Suppressor macrophage treated with lipopolysaccharide for 4 hours (primary cell): ENCODE measurements at places on chromosomes 13 and 19.

- DNase-seq, result no peak
These were observed 31.5 kb upstream of the IRS2 start for GRCh38 chr13:109817591-109818535.

DNA sequence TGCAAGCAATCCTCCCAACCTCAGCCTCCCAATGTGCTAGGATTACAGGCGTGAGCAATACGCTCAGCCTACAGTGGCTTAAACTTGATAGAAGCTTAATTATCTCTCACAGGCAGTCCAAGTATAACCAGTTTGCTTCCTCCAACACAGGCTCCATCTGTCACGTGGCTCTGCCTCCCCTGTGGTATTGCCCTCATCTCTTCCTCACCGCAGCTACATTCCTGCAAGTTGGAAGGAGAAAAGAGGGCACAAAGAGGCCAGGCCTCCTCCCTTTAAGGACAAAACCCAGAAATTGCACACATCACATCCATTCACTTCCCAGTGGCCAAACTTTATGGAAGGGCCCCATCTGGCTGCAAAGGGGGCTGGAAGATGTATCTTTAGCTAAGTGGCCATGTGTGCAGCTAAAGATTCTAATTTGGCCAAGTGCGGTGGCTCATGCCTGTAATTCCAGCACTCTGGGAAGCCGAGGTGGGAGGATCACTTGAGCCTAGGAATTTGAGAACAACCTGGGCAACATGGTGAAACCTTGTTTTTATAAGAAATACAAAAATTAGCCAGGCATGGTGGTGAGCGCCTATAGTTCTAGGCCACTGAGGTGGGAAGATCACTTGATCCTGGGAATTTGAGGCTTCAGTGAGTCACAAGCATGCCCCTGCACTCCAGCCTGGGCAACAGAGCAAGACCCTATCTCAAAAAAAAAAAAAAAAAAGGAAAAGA is 3.1 kb upstream of the SDHAF1 start:
- no peak for DNase-seq

GRCh38 chr19:45311621-45312020 is 11.1 kb downstream of the CKM start:
- peak; percentile 31 for DNase-seq

DNA sequence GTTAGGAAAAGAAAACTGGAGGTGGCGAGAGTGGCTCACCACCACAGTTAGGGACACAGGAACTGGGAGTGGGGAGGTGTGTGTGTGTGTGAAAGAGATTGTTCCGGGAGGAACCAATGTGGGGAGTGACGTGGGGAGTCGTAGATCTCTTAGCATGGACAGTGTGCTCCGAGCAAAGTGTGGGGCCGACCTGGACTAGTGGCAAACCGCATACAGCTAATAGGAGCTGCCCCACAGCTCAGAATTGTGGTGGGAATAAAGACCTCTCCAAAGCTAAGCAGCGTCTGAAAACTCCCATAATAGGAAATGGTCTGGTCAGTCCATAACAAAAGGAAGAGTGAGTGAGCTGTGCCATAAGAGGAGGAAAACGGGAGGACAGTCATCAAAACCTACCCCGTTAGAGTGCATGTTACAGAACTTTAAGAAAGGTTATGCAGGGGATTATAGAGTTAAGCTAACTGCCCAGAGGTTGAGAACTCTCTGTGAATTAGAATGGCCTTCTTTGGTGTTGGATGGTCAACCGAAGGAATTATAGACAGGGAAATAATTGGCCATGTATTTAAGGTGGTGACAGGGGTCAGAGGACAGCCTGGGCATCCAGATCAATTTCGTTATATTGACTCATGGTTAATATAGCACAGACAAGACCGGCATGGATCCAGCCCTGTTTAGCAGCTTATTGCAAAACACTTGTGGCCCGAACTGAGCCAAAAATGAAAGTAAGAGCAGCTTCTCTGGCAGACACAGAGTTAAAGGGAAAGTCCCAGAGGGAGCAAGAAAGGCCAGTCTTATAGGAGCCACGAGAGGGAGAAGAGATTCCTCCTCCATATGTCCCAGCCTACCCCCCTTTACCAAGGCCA is 8.9 kb upstream of the SLC15A1 start:
- DNase-seq, result peak; percentile 59

DNA sequence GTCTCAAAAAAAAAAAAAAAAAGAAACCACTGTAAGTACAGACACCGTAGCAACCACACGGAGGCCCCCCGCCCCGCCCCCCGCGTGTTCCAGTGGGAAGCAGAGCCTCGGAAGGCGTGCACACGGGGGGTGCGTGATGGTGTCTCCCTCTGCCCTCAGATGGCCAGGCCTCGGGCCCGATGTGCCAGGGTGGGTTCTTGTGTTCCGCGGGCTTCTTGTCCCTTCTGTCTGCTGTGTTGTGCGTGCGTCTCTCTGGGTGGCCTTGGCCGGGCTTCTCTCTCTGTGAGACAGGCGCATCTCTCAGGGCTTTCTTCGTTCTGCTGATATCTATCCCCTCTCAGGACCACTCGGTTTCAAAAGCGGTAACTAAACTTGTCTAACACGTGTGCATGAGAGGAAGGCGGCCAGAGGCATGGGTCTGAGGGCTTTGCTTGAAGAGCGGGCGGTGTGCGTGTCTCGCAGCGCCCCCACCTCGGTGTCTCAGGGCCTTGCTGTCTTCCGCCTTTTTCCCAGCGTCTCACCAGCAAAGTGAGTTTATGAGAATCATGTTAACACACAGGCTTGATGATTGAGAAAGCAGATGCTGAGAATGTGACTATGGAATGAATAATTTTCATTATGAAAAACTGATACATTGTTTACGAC is 12.6 kb downstream of the ATP11A start:
- DNase-seq, result no peak

GRCh38 chr19:39728040-39728439 is 9.8 kb downstream of the CLC start:
- DNase-seq, result no peak

- DNase-seq, result peak; percentile 56
These were observed 36.7 kb downstream of the DOCK9 start for GRCh38 chr13:98941126-98941525.

DNA sequence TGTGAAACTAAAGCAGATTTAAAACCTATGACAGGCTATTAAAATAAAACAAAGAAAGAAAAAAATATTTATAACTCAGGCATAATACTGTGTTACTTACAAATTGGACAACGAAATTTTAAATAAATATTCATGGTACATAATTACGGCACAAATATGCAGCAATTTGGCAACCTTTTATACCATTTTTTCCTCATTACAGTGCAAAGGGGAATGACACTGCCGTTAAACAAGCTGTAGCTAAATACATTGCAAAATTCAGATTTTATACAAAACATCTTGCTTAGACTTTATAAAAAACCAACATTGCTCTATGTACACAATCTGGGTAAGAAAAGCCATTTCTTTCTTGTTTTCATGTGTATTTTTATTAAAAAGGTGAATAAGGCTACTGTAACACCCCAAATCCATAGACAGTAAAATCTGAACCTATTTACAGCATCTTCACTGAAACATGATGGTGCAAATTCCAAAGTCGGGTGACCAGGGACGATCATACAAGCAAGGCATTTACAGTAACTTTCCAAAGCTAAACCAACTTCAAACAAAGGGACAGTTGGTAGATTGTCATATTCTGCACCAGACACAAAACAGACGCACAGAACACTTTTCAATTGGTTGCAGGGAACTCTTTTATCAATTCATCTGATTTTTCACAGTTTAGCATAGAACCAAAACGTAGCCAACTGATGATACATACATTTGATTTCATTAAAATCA is 45.5 kb downstream of the EFNB2 start:
- no peak for DNase-seq

DNA sequence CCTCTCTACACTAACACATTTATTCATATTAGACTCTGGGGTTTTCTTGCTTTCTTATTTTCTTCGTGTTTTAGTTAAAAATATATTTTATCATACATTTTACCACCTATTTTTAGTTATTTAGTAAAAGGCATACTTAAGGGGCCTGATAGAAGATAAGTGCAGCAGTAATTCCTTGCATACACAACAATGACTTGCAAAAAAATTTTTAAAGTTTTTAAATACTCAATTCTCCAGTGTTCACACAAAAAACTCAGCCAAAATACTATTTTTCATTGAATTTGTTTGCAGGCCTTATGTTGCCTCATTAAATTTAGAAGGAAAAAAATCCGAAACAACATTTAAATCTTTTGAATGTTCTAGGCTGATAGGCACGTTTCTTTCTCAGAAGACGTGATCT is 2431.7 kb downstream of the PCDH9 start:
- DNase-seq, result no peak

- DNase-seq, result no peak
These were observed 104.4 kb downstream of the ZNF486 start for GRCh38 chr19:20271215-20271926.

GRCh38 chr13:20363172-20363571 is 131.1 kb upstream of the GJB6 start:
- no peak for DNase-seq

DNA sequence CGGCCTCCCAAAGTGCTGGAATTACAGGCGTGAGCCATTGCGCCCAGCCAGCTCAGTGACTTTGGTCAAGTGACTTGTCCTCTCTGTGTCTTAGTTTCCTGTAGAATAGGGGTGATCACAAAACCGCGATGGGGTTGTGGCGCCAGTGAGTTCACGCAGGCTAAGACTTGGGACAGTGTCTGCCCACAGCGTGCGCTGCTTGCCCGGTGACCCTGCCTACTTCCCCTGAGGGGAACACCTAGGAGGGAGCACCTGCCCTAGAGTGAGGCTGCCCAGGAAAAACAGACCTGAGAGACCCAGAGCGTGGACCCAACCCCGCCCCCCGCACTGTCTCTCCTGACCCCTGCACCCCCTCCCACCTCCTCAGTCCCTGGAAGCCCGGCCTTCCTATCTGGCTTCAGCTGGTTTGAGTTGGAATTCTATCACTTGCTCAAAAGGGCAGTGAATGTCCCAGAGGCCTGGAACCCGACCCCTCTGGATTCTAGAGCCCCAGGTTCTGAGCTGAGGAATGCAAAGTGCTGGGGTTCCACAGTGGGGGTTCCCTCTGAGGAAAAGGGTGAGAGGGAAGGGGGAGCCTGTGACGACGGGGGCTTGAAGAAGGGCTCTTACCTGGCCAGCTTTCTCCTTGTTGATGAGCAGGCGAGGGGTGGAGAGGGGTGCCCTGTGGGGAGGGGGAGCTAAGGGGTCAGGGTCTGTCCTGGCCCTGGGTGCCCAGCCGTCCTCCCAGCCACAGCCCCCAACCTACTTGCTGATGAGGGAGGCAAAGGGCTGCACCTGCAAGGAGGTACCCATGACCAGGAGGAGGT is 2.2 kb upstream of the RINL start:
- no peak for DNase-seq

- no peak for DNase-seq
These were observed 22.8 kb downstream of the RASA3 start for GRCh38 chr13:114109641-114110041.

DNA sequence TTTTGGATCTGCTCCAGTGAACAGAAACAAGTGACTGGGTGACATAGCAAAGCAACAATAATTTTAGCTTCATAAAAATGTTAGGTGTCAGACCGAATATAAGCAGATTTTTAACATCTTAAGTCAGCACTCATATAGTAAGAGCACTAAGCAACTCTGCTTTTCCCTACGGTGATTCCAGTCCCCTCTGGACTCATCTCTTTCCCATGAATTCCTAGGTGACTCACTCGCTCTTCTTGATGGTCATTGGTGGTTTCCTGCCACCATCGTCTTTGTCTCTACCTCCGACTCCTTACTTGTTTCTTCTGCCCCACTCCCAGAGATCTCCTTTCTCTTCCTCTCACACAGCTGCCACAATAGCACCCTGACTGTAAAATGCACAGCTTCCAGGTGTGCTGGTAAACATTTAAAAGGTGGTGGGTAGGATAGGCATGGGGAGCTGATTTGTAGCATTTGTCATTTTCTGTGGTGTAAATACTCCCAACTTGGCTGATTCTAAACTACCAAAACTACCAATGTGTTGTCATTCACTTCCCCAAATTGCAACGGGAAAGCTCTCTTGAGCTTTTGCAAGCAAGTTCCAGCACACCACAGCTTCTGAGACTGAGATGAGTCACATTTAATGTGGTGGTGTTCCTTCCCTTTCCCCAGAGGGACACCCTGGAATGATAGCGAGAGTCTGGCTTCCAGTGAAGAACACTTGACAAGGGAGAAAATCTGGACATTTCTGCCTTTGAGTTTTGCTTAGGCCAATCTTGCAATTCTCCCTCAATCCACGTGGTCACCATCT is 42.8 kb upstream of the CLDN10 start:
- peak; percentile 90 for DNase-seq

- peak; percentile 70 for DNase-seq
These were observed 9.9 kb upstream of the MKNK2 start for GRCh38 chr19:2060884-2061494.

DNA sequence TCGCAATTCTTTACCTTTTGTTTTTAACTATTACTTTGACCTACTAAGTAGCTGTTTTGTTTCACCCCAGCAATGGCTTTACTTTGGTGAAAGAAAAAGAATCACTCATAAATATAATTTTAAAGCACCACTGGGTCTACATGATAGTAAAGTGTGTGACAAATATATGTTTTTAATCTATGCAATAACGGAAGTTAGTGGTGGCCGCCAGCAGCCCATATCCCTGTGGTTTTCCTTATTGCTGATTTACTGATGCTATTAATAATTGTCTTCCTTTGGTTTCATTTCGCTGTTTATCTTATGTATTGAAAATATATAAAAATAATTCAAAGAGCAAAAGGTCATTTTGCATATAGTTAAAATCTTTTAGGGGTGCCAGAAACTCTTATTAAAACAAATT is 491.3 kb downstream of the DIAPH3 start:
- DNase-seq, result no peak

- DNase-seq, result no peak
These were observed 251.3 kb upstream of the ATXN8OS start for GRCh38 chr13:69856331-69856730.

DNA sequence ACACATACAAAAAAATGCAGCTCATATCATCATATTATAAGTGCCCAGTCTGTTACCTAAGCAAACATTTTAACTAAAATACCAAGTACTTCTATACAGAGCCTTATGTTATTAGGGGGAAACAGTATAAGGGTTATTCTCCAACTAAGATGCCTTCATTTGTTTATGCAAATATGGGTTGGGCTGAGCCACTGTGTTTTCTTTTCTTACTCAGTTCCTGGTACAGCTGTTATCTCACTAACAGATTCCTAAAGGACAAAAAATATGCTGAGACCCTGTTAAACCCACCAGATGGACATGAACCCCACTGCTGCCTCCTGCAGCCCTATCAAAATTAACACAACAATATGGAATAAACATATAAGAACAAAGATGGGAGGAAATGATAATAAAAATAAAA is 34.5 kb upstream of the SMAD9 start:
- no peak for DNase-seq

GRCh38 chr13:76830805-76831204 is 55.4 kb downstream of the KCTD12 start:
- DNase-seq, result no peak

- no peak for DNase-seq
These were observed 821 bp downstream of the ONECUT3 start for GRCh38 chr19:1754018-1754635.

GRCh38 chr13:95121516-95121915 is 179.7 kb downstream of the ABCC4 start:
- DNase-seq, result no peak

- no peak for DNase-seq
These were observed 16.1 kb downstream of the SHC2 start for GRCh38 chr19:444677-445210.
